Activated CD4-positive, alpha-beta T cell treated with anti-CD3 and anti-CD28 coated beads for 4 hours (primary cell): ENCODE measurements at places on chromosomes 16 and 17.

- no peak for DNase-seq
Measured at GRCh38 chr16:20255002-20255401, 72.3 kb downstream of the GP2 start.

GRCh38 chr17:72631568-72631948 is 460.9 kb downstream of the SLC39A11 start:
- DNase-seq, result no peak

DNA sequence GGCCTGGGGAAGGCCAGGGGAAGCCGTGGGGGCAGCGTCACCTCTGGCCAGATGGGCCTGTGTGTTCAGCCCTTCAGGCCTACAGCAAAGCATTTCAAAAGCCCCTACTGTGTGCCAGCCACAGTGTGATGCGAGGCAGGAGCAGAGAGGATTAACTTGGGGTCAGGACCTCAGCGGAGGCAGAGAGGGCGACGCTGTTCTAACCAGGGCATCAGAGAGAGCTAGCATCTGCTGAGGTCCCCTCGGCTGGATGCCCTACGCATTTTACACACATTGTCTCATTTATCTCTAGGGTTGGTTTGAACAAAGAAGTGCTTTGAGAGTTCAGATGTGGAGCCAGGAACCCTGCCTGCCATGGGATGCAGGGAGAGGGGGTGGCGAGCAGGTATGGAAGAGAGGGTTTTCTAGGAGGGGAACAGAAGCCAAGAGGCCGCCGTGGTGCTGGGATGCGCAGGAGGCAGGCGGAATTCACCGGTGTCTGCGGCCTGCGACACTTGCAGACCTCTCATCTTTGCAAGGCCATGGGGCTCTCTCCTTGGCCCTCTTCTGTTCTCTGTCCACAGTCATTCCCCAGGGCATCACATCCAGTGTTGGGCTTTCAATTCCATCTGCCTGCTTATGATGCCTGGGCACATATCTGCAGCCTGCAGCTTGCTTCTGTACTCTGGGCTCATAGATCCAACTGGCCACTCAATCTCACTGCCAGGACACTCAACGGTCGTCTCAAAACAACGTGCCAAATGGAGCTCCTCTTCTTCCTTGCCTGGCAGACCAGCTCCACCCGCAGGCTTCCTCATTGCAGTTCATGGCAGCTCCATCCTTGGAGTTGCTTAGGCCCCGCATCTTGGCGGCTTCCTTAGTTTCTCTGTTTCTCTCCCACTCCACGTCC is 8.1 kb upstream of the NKD1 start:
- no peak for DNase-seq

DNA sequence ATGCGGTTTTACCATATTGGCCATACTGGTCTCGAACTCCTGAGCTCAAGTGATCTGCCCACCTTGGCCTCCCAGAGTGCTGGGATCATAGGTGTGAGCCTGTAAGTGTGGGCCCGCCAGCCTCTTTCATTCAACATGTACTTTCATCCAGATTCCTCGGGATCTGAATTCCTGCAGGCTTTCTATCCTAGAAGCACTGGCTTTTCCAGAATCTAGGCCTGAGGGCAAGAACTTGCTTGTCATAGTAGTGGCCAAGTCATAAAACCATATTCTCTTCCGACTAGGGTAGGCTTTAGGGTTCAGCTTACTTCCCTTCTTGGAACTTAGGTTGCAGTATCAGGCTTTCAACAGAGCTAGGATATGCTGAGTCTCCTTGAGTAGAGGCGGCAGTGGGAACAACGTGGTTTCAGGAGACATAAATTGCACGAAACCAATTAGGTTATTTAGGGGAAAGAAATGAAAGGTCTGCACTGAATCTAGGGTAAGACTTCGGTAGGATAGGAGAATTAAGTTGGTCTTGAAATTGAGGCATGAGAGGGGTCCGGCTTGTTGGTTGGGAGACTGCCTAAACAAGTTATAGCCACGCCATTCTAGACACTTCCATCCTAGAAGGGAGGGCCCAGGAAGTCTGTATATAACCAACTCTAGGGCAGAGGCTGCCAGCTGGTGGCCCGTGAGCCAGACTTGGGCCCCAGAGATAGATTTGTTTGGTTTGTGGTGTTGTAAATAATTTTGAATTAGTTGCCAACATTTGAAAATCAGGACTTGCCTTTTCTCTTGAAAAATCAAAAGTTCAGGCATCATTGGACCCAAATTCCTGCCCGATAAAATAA is 15.6 kb downstream of the SLC7A6 start:
- DNase-seq, result no peak

DNA sequence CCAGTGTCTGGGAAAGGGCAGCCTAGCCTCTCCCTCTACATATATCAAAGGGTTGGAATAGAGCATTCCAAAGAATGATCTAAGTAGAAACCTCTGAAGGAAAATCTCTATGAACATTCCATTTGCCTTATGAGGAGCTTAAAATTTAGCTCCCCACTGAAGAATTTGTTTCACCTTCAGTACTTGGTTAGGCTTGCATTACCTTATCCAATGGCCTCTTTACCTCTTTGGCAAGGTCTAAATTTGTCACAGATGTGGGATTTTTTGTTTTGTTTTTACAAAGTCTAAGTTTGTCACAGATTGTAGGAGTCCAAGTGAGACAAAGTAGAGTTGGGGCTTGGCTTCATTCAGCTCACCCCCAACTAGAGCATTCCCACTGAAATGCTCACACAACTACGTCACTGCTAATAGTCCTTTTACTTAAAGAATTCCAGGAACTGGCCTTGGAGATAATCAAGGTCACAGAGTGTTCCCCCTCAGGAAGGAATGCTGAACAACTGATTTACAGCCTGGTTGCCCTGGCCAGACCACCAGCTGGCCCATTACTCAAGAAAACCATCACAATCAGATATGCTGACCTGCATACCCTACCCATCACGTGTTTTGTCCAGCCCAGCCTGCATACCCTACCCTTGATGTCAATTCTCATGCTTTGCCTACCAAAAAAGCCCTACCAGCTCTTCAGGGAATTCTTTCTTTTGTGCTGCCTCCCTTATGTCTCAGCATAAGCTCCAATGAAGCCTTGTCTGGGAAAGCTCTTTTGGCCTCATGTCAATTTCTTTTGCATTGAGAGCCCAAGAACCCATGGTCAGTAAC is 26.5 kb upstream of the PPM1D start:
- DNase-seq, result no peak

DNA sequence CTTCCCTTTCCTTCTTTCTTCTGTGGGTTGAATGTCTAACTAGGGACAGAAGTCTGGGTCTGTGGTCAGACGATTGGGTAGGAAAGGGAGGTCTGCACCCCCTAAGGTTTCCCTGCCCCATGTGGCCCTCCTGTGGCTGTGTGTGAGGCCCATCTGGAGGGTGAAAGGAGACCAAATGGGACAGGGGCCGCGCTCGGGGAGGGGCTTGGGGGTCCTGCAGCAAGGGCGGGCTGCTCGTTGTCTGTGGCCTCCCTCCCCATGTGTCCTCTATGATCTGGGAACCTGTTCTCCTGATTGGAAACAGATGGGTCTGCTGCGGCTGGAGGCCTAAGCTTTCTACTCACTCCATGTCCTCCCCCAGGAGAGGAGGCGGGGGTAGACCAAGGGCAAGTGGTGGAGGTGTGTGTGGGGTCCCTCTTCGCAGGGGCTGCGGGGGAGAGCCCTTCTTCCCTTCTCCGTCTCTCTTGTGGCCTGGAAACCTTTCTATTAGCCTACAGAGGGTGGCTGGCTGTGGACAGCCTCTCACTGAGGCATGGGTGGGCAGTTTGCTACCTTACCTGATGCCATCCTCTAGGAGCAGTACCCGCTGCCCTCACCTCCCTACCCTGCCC is 18.6 kb downstream of the IGFBP4 start:
- no peak for DNase-seq
